ENCODE measurements at places on chromosomes 3 and 15.
A peak's percentile ranks its signal among the peaks of the same experiment; 100 is the strongest.

DNA sequence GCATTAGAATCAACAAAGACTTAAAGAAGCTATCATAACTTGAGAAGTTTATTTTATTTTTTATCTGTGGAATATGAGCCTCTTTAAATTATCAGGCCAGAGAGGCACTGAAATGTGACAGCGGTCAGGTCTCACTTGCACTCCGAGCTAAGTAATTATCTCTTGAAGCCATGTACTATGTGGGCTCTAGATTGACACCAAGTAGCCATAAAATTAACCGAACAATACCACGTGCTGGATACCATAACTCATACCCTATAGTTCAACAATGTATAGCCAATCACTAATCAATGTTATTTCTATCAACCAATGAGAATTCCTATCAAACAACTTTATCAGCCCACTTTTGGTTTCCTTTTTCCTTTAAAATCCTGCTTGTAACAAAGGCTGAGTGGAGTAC is 299.3 kb downstream of the TBC1D5 start:
- DNase-seq: no peak

GRCh38 chr3:48548729-48549705 is 7.6 kb downstream of the PFKFB4 start:
- peak; percentile 40 for DNase-seq

DNA sequence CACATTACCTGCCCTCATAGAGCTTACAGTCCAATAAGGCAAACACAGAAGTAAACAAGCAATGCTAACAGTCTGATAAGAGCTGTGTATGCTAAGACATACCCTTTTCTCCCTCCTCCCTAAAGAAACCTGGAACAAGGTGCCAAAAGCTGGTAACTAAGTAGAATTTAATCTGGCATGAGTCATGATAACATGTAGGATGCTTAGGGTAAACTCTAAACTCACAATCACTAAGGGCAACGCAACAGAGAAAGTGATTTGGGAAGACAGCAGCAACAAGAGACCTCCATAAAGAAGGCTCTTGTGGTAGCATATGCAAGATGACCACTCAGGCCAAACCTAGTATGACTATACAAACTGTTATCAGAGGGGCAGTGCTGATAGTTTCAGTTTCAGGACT is 55.5 kb downstream of the MYO1E start:
- no peak for DNase-seq

- no peak for DNase-seq
Measured at GRCh38 chr15:84671211-84671610, 13.2 kb upstream of the NMB start.

All from NCI-H187 (cell line).